Cardiac muscle cell (in vitro differentiated cells and primary cell): ENCODE measurements at places on chromosomes 11 and 22. TPM values are rescaled to one million over a fixed set of nuclear protein-coding genes. Genes with fewer than 3 reads are reported as not detected.

Gene OR51E2
- polyA plus RNA-seq, result not detected in 2 replicates

Gene PIH1D2
- 0.36 and 5.9 TPM in 2 replicates for polyA plus RNA-seq

Gene OR8J1
- polyA plus RNA-seq, result not detected in 2 replicates

Gene CATSPER1
- not detected in 2 replicates for polyA plus RNA-seq

Gene APOL5
- not detected in 2 replicates for polyA plus RNA-seq

Gene NPAS4
- 1.5 TPM in 1 of 2 replicates, not detected in the other for polyA plus RNA-seq

Gene GAL3ST3
- 14.8 and 22.3 TPM in 2 replicates for polyA plus RNA-seq

Gene OR5B21
- not detected in 2 replicates for polyA plus RNA-seq

Gene TEX12
- polyA plus RNA-seq, result 0.28 TPM in 1 of 2 replicates, not detected in the other

Gene CLMP
- polyA plus RNA-seq, result 2.1 and 5.1 TPM in 2 replicates
